ENCODE measurements at places on chromosomes 11 and 22. TPM values are rescaled to one million over a fixed set of nuclear protein-coding genes. Genes with fewer than 3 reads are reported as not detected.

GRCh38 chr11:126764231-126764630 lies 236.3 kb downstream of the KIRREL3 start:
- no peak for DNase-seq

GRCh38 chr22:21041937-21042336 lies 3.8 kb upstream of the LRRC74B start:
- DNase-seq = no peak

DNA sequence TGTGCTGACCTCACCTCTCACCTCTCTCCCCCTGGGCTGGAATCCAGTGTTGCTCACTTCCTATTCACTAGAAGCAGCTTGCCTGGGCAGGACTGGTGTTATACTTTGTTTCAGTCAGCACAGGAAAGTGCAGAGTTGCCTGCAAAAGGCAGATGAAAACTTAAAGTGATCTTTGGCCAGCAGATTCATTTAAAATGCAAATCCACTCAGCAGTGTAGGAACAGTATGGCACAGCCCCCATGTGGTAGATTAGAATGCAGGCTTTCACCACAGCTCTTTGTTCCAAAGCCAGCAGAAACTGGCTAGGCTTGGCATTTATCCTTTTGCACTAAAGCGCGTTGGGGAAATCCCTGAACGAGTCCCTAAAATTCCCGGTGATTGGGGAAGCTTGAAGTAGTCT lies 301.2 kb downstream of the OR4C45 start:
- DNase-seq = no peak

DNA sequence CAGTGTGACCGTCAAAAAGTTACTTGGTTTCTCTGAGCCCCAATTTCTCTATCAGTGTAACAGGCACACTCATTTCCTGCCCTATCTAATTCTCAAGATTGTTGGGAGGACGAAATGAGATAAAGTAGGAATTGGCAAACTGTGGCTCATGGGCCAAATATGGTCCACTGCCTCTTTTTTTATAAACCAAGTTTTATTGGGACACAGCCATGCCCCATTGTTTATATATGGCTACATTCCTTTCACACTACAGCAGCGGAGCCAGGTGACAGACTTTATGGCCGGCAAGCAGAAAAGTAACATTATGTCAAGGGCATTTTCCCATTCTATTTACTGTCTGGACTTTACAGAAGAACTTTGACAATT lies 116.7 kb upstream of the TIMP3 start:
- no peak for DNase-seq

DNA sequence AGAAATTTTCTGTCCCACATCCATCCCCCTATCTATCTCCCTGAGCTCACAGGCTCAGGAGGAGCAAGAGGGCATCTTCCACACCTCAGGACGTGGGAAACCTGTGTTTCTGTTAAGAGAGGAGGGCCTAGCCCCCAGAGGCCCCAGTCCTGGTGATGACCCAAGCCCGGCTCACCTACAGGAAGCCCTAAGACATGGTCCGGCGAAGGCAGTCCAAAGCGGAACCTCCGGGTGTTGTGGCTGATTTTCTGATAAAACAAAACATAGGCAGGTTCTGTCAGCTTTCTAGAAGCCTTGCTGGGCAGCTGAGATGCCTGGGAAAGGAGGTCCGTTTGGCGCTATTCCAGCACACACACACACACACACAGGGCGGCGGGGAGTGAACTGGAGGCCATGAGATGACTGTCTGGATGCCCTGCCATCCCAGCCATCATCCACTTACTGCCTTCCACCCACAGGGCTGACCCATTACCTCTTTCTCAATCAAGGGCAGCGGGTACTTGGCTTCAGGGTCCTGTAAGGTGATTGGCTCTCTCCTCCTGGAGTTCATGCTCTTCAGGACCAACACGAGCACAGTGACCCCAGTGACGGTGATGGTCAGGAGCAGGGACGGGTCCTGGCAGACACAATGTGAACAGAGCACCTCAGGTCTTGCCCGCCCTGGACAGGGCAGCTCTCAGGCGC lies 882 bp downstream of the CYB5R2 start:
- no peak for DNase-seq

DNA sequence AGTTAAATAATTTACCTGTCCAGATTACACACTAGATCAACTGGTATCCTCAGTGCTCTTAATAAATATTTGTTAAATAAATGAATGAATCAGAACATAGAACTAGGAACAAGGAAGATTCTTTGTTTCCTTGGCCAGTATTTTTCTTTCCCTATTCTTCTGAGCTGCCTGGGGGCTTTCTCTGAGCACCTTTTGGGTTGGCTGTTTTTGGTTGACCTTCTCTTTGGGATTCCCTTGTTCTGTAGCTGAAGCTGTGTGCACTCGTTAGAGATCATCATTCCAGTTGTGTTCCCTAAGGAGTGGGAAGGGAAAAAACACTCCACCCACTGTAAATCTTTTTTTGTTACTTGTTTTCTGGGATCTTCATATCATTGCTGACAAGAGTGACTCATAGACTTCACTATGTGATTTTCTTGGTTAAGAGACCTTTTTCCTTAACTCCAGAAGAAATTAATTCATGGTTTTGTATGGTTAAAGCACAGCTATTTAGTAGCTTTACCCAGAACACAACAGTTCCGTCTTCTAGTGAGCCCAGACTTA lies 84.3 kb downstream of the STIM1 start:
- DNase-seq = no peak

- no peak for DNase-seq
Observed at GRCh38 chr11:116862951-116863350, 25.5 kb upstream of the APOA1 start.

GRCh38 chr11:4211991-4212390 lies 117.4 kb downstream of the RRM1 start:
- DNase-seq = no peak

DNA sequence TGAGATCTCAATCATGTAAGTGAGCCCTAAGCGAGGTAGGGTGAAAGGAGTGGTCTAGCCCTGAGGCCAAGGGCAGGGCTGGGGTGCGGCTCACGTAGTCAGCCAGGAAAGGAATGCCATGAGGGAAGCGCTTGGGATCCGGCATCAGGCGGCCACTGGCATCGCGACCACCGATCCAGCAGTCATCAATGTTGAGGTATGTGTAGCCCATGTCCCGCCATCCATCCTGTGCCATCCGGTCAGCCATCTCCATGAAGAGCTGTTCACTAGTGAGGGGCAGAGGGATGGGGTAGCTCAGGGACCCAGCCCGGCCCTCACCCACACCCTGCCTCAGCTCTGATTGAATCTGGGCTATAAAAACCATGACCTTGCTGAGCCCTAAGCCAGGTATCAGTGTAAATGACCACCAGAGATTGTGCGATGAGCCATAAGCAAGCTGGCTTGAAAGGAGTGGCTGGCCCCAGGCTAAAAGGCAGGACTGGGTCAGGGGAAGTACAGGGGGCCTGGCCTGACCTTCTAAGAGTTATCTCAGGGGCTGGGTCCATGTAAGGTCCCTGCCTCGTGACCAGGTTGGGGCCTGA lies 2.9 kb downstream of the NAGA start:
- DNase-seq = no peak

DNA sequence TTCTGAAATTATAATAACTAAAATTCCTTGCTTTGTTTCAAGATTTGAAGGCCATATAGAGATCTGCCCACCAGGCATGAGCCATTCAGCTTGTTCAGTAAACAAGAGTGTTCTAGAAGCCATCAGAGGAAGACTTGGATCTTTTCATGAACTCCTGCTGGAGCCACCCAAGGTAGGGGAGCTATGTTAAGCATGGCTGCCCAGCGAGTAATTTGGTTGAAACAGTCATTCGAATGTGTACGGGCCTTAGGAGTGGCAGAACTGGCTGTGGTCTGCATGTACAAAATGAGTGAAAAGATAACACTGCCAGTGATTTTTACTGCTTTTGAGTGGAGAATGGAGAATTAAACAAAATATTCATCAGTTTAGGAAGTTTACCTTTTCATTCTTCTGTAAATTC lies 103.7 kb downstream of the PPP6R3 start:
- no peak for DNase-seq

DNA sequence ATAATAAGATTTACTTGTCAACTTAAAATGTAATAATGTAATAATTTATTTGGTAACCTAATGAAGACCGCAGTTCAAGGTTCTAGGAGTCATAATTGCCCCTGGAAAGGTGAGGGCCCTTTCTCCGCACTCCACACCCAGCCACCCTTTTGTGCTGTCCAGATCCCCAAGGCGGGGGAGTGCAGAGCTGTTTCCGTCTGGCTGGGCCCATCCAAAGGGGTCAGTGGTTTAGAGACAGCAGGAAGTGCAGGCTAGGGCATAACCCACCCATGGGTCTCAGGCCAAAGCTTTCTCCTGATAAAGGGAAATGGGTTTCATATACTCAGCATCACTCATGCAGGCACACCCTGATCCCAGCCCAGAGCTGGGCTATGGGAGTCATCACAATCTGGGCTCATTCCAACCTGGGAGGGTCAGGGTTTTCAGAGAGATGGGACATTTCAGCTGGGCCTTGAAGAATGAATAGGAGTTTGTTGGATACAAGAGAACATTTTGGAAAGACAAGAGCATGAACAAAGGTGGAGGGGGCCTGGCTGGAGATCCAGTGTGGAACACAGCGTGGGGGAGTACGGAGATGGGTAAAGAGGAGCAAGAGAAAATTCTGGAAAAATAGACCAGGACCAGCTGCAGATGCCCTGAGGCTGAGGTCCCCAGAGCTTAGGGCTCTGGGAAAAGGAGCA lies 432.2 kb downstream of the TBC1D22A start:
- no peak for DNase-seq

DNA sequence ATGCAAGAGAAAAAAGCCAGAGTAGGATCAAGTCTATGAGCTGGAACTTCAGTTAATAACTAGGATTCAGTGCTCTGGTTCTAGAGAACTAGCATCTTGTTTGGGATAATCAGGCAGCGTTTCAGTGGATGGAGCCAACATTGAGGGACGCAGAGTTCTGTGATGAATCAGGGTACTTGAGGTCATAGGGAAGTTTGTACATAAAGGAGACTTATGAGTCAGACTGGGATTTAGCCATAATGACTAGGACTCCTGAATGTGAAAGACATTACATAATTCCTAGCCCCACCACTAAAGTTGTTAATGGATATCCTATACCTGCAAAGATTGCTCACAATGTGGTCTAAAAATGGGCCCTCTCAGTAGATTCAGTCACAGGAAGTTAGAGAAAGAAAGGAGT lies 6.8 kb downstream of the SLN start:
- no peak for DNase-seq

- DNase-seq = no peak
Observed at GRCh38 chr11:17395978-17396377, 7.5 kb upstream of the KCNJ11 start.

DNA sequence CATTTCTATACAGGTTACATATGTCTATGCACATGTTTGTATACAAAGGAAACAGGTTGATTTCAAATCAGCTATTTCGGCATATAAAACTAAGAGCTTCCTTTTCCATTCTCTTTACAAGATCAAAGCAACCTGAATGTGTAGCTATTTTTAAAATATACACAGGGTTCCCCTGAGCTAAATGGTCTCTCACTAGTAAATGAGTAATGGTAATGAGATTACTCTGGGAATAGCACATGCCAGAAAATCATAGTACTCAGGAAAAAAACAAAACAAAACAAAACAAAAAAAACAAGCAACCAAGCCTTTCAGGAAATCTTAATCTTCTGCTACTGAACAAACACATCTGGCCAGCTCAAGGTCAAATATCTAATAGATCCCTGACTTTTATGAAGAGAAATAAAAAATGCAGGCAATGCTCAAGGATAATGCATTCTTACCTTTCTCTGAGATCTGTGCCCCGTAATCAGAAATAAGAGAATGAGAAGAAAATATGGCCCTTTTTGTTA lies 156.6 kb upstream of the POU2AF2 start:
- no peak for DNase-seq

DNA sequence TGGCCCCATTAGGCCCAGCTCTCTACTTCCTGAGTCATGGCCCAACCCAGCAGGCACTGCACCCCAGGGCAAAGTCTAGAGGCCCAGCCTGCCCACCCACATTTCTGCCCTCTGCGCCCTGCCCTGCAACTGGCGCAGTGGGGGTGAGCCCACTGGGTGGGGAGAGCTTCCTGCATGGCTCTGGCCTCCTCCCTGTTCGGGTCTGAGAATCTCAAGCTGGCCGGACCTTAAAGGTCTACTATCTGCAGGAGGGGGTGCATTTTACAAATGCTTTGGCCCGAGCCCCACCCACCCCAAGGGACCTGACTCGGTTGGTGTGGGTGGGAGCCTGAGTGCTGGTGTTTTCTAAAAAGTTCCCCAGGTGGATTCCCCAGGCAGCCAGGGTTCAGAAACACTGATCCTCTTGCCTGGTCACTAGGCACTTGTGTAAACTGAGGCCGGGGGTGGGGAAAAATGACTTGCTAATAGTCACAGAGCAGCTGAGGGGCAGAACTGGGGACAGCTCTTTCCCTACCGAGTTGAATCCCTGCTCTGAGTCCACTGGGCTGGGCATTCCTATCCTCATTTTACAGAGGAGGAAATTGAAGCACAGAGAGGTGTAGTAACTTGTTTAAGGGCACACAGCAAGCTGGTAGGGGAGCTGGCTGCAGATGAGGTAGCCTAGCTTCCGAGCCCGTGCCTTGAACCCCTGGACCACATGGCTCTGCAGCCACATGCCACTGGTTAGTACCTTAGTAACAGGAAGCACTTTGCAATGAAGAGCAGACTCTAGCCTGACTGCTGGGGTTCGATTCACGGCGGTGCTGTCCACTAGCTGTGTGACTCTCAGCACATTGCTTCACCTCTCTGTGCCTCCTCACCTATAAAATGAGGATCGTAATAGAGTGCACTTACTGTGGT lies 36.3 kb downstream of the CD82 start:
- DNase-seq = no peak

- DNase-seq = no peak
Observed at GRCh38 chr11:70456921-70457532, 58.7 kb downstream of the CTTN start.

GRCh38 chr11:2760196-2760871 lies 60.5 kb upstream of the KCNQ1OT1 start:
- no peak for DNase-seq

DNA sequence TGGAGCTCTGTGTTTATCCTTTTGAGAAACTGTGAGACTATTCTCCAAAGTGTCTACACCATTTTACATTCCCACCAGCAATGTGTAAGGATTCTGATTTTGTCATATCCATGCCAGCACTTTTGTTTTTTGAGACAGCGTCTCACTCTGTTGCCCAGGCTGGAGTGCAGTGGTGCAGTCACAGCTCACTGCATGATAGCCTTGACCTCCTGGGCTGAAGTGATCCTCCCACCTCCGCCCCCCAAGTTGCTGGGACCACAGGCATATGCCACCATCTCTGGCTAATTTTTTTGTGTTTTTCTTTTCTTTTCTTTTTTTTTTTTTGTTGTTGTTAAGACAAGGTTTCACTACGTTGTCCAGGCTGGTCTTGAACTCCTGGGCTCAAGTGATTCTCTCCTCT lies 35.3 kb downstream of the PPP6R3 start:
- no peak for DNase-seq

GRCh38 chr11:96219981-96220623 lies 122.9 kb downstream of the MAML2 start:
- no peak for DNase-seq

Gene H19
- 10.5 TPM for total RNA-seq

Gene EIF3D
- total RNA-seq = 306 TPM
